Skeletal muscle cell (primary cell): ENCODE measurements at places on chromosomes 12 and 14.

- DNase-seq, result no peak
These were observed 238.5 kb upstream of the NAV3 start for GRCh38 chr12:77591959-77592743.

- DNase-seq, result no peak
These were observed 23.2 kb upstream of the PARP11 start for GRCh38 chr12:3896356-3896755.

GRCh38 chr12:46442239-46442638, 69.7 kb upstream of the SLC38A2 start:
- DNase-seq, result peak; percentile 36

DNA sequence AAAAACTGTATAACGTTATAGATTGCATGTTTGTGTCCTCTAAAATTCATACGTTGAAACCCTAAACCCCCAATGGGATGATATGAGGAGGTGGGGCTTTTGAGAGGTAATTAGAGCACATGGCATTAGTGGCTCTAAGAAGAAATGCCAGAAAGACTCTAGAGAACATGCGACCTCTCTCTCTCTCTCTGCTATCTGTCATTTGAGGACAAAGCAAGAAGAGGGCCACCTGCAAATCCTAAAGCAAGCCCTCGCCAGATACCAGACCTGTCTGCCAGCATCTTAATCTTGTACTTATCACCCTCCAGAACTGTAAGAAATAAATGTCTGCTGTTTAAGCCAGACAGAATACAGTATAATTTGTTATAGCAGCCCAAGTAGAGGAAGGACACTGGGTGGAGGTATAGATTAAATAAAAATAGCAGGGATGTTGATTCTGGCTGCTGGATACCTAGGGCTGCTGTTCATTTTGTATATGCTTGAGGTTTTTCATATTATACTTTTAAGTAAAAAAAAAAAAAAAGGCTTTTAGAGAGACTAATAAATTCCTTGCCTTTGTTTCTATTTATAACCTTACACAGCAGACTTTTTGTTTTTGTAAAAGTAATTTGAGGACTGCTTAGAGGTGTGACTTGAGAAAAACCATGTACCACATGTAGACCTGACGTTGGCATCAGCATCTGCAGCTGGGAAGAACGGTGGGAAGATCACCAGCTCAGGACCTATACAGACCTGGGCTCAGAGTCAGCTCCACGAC, 26.9 kb downstream of the MOK start:
- no peak for DNase-seq

DNA sequence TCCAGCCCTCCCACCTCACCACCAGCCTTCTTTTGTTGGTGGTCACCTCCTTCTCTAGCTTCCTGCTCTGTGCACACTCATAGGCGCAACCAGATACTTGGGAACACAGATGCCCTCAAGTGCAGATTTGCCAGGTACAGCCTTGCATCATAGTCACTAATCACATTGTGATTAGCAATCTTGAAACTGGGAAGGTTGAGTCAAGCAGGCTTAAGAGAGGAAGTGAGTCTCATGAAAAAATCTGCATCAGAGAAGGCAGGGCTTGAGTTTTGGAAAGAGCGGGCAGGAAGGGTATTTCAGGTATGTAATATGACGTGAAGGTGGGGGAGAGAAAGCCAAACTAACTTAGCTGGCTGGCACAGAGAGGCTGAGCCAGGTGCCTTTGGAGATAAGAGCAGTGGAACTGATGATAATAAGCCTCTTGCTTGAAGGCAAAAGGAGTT, 2.7 kb upstream of the RABGGTA start:
- DNase-seq, result no peak

DNA sequence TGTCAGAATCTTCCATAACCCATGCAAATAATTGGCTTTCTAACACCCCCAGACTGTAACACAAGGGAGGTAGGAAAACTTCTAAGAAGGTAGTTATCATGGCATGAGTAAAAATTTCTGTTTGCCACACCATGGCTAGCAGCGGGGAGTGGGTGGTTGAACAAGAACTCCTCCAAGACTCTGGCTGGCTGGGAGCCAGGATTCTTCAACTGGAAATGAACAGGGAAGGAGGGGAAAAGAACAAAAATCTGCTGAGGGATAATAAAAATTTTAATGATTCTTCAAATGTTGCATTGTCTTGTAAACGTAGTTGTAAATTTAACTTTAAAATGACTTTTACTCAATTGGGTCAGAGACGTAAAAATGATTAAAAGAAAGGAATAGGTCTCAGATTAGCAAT, 78.9 kb downstream of the AKAP6 start:
- DNase-seq, result no peak

DNA sequence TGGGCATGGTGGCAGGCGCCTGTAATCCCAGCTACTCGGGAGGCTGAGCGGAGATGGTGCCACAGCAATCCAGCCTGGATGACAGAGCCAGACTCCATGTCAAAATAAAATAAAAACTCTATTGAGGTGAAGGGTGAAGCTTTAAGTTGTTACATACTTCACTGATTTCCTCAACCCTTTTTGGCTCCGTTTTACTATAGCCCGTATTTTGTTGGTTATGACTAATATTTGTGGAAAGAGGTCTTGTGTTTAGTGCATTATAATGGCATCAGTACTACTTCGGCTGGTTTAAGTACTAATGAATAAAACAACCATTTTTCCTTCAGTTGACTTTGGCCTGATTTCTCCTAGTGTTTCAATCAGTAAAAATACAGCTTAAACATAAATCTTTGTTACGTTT, 27.0 kb upstream of the SLC2A14 start:
- DNase-seq, result no peak

- DNase-seq, result peak; percentile 0
These were observed 318.2 kb downstream of the TMEM117 start for GRCh38 chr12:44154128-44154527.
